ENCODE measurements at places on chromosomes 5 and 9.

DNA sequence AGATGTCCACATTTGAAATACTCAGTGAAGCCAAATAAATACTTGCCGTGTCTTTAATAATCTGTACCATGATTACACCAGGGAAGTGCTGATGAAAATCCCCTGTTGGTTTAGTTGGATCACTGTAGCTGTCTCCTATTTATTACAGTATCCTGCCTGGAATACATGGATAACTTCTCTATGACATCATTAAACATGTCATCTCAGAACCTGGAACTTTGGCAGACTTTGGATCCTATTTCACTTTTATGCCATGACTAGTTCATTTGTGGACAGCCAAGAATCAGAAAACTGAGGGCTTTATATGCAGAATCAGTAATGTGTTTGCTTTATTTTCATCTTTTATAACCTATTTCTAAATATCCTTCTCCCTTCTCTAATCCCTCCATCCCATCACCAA lies at the start of gene TXNDC8:
TXNDC8 (minus strand) TSS at position 137 of the 400 bp plus-strand sequence.
- DNase-seq: no peak

GRCh38 chr5:120823328-120823727 lies 359.2 kb downstream of the PRR16 start:
- DNase-seq: no peak

GRCh38 chr9:23663536-23663935 lies 162.5 kb downstream of the ELAVL2 start:
- DNase-seq: no peak

- DNase-seq: no peak
Observed at GRCh38 chr9:125436613-125437443, 175.2 kb downstream of the GAPVD1 start.

- no peak for DNase-seq
Observed at GRCh38 chr9:124423591-124423990, 8.3 kb upstream of the PSMB7 start.

DNA sequence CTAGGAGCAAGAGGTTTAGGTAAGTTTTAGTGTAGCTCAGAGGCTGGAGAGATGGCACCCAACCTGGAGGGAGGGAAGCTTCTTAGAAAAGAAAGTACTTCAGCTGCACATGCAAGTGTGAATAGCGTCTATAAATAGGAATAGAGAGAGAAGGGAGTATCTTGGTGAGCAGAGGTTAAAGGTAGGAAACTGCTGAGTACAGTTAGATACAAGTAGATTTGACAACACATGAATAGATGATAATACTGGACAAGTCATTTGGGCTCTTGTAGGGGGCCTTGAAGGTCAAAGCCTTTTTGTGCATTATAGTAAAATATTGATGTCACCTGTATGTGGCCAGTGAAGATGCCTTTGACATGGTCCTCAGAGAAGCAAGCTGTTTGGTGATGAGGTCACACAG lies 34.2 kb downstream of the ANP32B start:
- no peak for DNase-seq
